ENCODE measurements at places on chromosomes 3 and 15.

- no peak for DNase-seq
Measured at GRCh38 chr15:54082836-54083492, 104.7 kb downstream of the UNC13C start.

GRCh38 chr3:146160964-146161662 is at the start of gene PLOD2:
PLOD2 (minus strand) TSS chr3:146161184; CDS start chr3:146160989, 195 bp downstream.
- peak; percentile 50 for DNase-seq

GRCh38 chr3:134375582-134376384 is 1.5 kb upstream of the AMOTL2 start:
- DNase-seq, result no peak

GRCh38 chr3:31926543-31926942 is 54.5 kb downstream of the OSBPL10 start:
- DNase-seq, result no peak

DNA sequence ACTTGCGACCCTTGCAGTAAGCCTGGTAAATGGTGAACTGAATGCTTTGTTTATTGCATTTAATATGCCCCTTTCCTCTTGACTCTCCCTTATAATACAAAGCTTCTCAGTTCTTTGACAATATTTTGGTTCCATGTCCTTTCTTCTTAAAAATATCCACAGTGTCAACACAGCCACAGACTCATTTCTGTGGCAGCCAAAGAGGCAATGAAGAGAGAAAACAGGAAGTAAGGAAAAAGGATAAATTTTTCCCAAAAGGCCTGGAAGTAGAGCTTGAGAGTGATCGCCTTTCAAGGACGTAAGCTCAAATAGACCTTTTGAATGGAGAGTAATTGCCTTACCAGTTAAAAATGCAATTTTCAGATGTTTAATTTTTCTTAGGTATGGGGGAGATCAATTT is 59.4 kb downstream of the PEX5L start:
- no peak for DNase-seq

- no peak for DNase-seq
Measured at GRCh38 chr3:113268311-113268710, 57.0 kb downstream of the BOC start.

DNA sequence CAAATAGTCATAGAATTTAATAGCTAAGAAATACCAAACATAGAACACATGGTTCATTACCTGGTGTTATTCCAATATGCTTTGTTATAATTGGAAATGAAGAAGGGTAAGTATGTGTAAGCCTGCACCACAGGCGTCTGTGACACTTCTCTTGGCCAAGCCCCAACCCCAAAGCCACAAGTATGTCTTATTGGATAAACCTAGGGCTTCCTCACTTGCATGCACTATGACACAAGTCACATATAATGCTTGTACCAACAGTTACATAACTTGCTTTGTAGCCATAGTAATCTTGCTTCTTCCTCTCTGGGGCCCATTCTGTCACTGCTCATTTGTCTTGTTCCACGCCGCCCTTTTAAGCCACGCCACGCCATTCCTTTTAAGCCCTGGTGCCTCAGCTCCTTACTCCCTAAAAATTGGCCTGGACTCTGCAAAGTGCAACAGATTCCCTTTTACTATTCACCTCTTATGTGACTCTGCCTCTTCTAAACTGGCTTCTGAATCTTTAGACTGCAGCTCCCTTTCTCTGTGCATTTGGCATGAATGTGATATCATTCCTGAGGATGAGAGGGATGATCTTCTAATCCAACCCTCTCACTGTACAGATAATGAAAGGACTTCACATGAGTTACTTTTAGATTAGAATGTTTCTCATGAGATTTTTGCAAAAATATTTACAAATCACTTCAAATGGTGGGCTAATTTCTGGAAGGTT is 48.1 kb upstream of the EPHA3 start:
- DNase-seq, result no peak

DNA sequence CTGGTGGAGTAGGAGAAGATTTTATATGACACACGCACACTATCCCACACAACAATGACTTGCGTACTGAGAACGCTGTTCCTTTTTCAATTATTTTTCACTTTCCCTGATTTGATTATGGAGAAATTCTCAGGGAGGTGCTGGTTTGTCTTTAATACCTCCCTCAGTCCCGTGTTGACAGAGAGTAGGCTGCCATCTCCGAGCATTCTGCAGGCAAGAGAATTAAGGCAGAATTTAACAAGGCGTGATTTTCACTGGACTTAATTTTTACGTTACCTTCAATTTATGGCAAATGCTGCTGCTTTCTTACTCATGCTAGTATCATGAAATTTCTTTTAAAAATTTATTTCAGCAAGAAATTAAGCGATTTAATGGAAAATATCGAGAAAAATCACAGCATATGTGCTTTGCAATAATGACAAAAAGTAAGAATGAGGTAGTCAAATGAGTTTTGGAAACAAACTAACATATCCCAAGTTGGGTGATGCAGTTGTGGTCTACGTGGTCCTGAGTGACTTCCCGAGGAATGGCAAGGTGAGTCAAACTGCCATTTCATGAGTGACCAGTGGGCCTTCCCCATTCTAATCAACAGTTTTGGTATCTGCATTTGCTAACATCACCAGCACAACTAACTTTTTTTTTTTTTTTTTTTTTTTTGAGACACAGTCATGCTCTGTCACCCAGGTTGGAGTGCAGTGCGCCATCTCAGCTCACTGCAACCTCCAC is 16.9 kb downstream of the DNASE1L3 start:
- no peak for DNase-seq

GRCh38 chr3:55910543-55910942 is 423.4 kb upstream of the WNT5A start:
- DNase-seq, result no peak

DNA sequence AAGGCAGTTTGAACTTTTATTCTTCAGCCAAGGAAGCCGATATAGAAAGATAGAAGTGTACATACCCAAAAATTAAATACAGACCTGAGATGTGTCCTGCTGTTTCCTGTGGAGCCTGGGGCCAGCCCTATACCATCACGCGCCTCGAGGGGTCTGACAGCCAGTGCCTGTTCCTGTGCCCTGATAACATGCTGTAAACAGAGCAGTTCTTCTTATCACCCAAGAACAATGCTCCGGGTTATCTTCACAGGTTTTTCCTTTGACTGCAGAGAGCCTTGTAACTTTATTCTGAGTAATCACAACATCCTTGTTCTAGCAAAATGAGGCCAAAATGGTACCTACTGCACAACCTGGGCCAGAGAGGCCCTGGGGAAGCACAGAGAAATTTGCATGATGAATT is 289.7 kb upstream of the CHRM5 start:
- DNase-seq, result no peak

DNA sequence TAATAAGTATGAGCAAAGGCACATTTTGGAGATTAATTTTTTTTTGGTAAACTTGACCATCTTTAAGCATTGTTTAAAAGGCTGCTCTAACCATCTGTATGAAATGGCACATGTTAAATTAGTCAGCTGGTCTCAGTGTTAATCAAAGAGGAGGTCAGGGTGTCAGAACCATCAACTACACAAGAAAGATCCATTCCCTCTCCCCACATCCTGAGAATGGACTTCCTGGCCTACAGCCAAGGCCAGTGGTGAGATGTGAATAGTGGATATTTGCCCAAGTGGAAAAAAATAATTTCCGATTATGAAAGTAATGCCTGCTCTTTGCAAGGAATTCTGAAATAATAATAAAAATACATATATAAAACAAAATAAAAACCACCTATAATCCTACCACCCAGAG is 641.7 kb downstream of the NR2F2 start:
- no peak for DNase-seq

GRCh38 chr3:55828712-55829111 is 341.6 kb upstream of the WNT5A start:
- no peak for DNase-seq

DNA sequence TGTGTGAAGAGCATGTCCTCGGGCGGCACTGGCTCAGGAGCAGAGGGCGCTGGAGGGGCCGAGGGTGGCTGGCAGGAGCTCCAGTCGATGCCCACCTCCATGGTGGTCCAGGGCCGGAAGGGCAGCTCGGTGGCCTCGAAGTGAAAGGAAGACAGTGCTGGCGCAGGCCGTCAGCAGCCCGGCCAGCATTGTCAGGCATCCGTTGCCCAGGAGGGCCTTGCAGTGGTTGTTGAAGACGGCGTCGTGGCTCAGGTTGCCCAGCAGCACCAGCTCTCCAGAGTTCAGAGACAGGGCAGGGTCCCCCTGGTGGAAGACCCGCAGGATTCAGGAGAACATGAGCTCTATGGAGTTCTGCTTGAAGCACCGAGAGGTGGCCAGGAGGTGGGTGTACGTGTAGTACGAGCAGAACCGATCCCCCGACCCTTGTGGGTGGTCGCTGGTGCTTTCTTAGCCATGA is 16.5 kb upstream of the SIAH2 start:
- no peak for DNase-seq

- DNase-seq, result no peak
Measured at GRCh38 chr15:90019611-90020010, 18.5 kb downstream of the ZNF710 start.

GRCh38 chr3:94066506-94067500 is 3.9 kb downstream of the NSUN3 start:
- DNase-seq, result no peak

DNA sequence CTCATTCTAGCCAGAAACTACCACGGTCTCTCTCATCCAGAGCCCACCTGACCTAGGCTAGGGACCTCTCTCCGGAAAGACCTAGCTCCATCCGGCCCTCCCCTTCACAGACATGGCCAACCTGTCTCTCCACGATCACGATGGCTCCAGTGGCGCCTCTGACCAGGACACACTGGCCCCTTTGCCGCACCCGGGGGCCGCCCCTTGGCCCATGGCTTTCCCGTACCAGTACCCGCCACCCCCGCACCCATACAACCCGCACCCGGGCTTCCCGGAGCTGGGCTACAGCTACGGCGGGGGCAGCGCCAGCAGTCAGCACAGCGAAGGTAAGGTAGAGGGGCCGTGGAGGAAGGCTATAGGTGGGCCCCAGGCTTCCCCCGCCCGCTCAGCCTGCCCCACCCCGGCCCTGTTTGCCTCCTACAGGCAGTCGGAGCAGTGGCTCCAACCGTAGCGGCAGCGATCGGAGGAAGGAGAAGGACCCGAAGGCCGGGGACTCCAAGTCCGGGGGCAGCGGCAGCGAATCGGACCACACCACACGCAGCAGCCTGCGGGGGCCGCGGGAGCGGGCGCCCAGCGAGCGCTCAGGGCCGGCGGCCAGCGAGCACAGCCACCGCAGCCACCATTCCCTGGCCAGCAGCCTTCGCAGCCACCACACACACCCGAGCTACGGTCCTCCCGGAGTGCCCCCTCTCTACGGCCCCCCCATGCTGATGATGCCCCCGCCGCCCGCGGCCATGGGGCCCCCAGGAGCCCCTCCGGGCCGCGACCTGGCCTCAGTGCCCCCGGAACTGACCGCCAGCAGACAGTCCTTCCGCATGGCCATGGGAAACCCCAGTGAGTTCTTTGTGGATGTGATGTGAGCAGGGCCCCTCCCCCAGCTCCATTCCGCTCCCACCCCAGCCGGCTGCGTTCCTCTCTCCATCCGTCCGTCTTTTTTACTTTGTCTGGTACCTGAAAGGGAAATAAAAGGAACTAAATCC is 4.5 kb upstream of the AP2M1 start:
- DNase-seq, result no peak

- DNase-seq, result no peak
Measured at GRCh38 chr3:192273697-192274010, 453.7 kb downstream of the FGF12 start.

DNA sequence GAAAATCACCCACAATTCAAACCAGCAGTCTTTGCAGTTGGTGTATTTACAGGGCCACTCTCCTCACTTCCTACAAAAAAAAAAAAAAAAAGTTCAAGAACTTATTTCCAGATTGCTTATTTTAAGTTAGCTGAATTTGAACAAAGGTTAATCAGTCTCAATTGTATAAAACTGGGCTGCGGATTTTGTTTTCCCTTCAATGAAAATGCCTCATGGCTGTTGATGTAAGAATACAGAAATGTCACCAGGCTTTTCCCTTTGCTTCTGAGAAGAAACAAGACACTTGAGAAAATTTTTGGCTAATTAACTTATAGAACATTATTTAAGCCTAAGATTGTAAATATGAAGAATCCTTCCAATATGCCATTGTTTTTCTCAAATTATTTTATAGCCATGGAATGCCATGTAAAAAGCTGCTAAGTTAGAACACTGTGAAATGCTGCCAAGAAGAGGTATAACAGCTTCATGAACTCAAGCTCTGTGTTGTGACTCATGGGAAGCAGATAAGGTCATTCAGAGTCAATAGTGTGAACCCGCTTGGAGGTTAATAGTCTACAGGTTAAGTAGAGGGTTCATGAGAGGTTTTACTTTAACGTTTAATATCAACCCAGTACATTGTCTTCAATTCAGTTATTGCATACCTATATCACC is 84.3 kb upstream of the ABI3BP start:
- DNase-seq, result peak; percentile 35

- no peak for DNase-seq
Measured at GRCh38 chr3:145798007-145798406, 363.0 kb downstream of the PLOD2 start.

GRCh38 chr3:127556565-127556964 is 34.0 kb downstream of the TPRA1 start:
- DNase-seq, result no peak

- no peak for DNase-seq
Measured at GRCh38 chr15:45529613-45530012, 7.1 kb upstream of the SLC30A4 start.

GRCh38 chr3:32428092-32429068 is 36.7 kb downstream of the CMTM7 start:
- DNase-seq, result no peak

GRCh38 chr3:59566481-59566975 is 516.7 kb upstream of the CFAP20DC start:
- no peak for DNase-seq

DNA sequence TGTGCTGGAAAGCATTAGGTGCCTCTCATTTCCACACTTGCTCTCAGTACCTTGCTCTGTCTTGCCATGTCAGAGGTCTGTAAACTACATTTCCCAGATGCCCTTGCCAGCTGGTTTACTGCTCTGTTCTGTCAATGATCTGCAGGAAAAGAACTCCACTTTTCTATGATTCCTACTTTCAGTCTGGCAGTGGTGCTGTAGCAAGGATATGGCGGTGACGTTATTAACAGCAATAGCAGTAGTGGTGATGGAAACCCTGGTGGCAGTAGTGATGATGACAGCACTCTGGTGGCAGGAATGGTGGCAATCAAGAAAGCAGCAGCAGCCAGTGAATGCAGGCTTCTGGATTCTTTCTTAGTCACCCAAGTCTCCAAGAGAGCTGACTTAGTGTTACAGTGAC is 665.2 kb downstream of the DIPK2A start:
- DNase-seq, result no peak

DNA sequence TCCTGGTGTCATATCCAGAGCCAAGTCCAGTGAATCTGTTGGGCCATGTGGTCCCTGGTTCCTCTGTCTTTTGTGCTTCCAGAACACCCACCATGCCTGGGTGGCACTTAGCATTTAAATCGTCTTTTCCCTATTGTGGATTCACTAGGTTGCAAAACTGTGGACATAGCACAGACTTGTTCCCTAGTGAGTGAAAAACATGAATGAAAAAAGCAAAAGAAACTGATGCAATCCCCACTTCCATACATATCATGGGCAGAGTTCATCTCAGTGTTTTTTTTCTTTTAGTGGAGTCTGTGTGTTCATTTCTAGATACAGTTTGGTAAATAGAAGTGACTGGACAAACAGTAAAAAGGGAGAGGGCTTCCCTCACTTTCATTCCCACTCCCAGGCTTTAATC is 170.5 kb downstream of the SLCO3A1 start:
- DNase-seq, result no peak
